Epithelial cell of alveolus of lung (primary cell): ENCODE measurements at places on chromosomes 7 and 10. TPM values are rescaled to one million over a fixed set of nuclear protein-coding genes. Genes with fewer than 3 reads are reported as not detected.

Gene HMX3
- total RNA-seq: not detected in 2 replicates

Gene GPR37
- 6.5 and 19.0 TPM in 2 replicates for total RNA-seq

Gene HECTD2
- total RNA-seq: 3.7 and 4.9 TPM in 2 replicates

Gene SGCE
- total RNA-seq: 59.2 and 147 TPM in 2 replicates

Gene CRTAC1
- not detected in 2 replicates for total RNA-seq

Gene EVX1
- total RNA-seq: not detected in 2 replicates
